Ascending aorta (tissue), 2 donors: ENCODE measurements at places on chromosomes 1 and 21.

DNA sequence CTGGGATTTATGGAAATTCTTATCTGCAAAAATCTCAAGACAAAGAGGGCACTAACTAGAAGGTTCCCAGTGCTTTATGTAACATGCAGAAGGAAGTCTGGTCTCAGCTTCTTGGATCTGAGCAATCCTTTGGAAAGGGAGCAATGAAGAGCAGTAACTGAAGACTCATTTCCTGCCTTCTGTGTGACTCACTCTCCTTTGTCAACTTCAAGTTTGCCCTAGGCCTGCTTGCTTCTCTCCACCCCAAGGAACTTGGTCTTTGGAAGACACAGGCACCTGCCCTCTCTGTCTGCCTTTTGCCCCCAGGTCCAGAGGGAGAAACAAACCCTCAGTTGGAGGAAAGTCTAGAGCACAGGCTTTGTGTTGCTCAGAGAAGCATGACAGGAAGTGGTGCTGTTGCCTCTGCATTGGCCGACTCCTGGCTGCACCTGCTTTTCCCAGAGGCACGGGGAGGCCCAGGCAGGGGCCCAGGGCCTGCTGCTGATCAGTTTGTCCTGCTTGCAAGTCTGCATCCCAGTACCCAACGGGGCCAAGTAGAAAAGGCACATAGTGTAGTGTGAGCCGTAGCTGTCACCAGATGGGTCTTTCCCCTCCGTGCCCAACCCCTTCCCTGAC lies 137.2 kb downstream of the DHRS3 start:
- no peak for DNase-seq
- H3K4me1 ChIP-seq, result peaks cover 30% of the 10 kb centered on the region
- H3K36me3 ChIP-seq, result no peaks in the 10 kb centered on the region
- no peaks in the 10 kb centered on the region for H3K27me3 ChIP-seq

DNA sequence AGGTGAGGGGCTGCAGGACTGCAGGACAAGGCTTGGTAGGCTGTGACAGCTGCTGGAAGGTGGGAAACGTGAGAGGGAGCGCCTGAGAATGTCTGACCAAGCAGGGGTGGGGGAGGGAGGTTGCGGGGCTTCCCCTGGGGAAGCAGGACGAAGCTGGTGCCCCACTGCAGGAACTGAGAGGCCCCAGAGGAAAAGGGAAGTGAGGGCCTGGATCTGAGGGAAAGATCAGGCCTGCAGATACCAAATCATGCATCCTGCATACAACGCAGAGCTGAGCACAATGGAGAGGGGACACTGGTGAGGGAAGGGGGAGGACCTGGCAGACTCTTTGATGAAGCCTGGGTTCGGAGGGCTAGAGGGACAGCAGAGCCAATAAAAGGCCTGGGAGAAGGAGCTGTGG lies 65.7 kb upstream of the BACE2 start:
- H3K27me3 ChIP-seq, result no peaks in the 10 kb centered on the region
- H3K27ac ChIP-seq, result no peak overlapping the region
- no peaks in the 10 kb centered on the region for H3K36me3 ChIP-seq
- no peak overlapping the region for H3K4me3 ChIP-seq
- H3K4me1 ChIP-seq, result no peaks in the 10 kb centered on the region

- H3K36me3 ChIP-seq, result no peaks in the 10 kb centered on the region
- H3K27ac ChIP-seq, result no peak overlapping the region
- H3K4me1 ChIP-seq, result peaks cover 5% of the 10 kb centered on the region
- H3K27me3 ChIP-seq, result no peaks in the 10 kb centered on the region
- H3K4me3 ChIP-seq, result no peak overlapping the region
- no peak for DNase-seq
Measured at GRCh38 chr1:87961992-87962391, 633.3 kb downstream of the LMO4 start.

GRCh38 chr1:219659005-219659600 lies 46.2 kb upstream of the ZC3H11B start:
- H3K4me3 ChIP-seq, result no peak overlapping the region
- peaks cover 2% of the 10 kb centered on the region for H3K4me1 ChIP-seq
- no peaks in the 10 kb centered on the region for H3K27me3 ChIP-seq
- no peak for DNase-seq
- no peaks in the 10 kb centered on the region for H3K36me3 ChIP-seq
- no peak overlapping the region for H3K27ac ChIP-seq

DNA sequence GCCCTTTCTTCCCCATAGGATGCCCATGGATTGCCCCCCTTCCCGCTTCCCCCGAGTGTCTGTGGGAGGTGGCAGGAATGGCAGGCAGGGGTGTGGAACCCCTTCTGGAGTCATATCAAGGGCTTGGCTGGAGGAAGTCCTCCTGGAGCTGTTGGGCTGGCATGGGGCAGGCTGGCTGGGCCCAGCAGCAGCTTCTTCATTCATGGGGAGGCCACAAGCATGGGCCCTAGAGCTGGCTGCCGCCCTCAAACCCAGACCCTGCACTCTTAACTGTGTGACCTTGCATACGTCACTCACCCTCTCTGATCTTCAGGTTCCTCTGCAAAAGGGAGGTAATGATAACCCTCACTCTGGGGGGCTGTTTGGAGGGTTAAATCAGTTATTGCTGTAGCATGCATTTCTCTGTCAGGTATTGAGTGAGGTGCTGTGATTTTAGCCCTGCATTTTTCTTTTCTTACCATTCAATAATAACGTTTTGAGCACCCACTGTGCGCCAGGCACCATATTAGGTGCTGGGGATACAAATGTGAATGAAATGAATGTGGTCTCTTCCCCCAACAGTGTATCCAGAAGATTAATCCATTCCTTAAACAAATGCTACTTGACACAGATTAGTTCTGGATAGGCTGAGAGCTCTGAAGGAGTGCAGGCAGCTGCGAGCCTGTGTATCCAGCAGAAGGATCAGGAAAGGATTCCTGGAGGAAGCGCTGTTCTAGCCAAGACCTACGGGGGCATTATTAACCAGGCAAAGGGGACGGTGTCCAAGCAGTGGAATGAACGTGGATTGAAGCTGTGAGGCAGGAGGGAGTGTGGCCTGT lies 9.3 kb downstream of the PCSK9 start:
- no peak overlapping the region for H3K27ac ChIP-seq
- no peaks in the 10 kb centered on the region for H3K27me3 ChIP-seq
- H3K36me3 ChIP-seq, result no peaks in the 10 kb centered on the region
- no peak for DNase-seq

DNA sequence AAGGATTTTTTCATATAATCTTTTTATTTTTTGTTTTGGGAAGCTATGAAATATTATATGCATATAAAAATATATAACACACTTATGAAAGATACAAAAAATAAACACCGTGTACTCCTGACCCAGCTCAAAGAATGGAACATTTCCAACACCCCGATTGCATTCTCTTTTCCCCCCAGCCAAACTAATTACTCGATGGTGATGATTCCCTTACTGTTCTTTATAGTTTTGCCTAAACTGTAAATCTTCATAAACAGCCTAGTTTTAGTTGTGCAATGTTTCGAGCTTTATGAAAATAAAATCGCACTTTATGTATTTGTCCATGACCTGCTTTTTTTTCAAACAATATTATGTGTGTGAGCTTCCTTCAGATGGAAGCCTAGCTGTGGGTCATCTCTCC lies 352.0 kb upstream of the KAZN start:
- H3K36me3 ChIP-seq, result no peaks in the 10 kb centered on the region
- H3K27ac ChIP-seq, result no peak overlapping the region
- H3K4me1 ChIP-seq, result no peaks in the 10 kb centered on the region
- DNase-seq, result no peak
- no peak overlapping the region for H3K4me3 ChIP-seq

- DNase-seq, result no peak
- no peaks in the 10 kb centered on the region for H3K36me3 ChIP-seq
- no peak overlapping the region for H3K4me3 ChIP-seq
Measured at GRCh38 chr1:31855038-31855845, 39.4 kb upstream of the SPOCD1 start.

DNA sequence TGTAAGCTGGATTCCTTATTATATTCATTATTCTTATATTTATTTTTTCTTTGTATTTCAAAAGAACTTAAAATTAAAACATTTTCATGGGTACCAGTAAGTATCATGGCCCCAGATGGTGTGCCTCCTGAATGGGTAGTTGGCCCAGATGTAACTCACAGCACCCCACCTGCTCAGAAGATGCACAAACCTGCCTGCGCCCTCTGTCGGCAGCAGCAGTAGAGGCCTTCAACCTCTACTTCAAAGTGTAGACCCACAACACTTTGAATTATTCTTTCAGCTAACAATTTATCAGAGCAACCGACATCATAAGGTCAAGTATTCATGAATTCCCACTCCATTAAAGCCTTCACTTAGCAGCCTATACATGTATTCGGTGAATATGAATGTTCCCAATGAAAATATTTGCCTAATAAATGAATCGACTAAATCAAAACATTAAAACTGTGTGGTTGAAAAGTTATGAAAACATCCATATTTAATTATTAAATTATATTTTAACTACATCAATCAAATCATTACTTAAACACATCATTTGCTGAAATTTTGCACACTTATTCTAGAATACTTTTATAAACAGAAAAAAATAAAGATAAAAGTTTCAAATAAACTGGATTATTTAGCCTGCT lies 25.4 kb downstream of the PIGM start:
- no peaks in the 10 kb centered on the region for H3K4me1 ChIP-seq
- no peak overlapping the region for H3K27ac ChIP-seq
- no peak overlapping the region for H3K4me3 ChIP-seq
- no peaks in the 10 kb centered on the region for H3K27me3 ChIP-seq
- no peaks in the 10 kb centered on the region for H3K36me3 ChIP-seq

GRCh38 chr1:28112388-28113241 lies 24.2 kb upstream of the EYA3 start:
- no peaks in the 10 kb centered on the region for H3K4me1 ChIP-seq
- H3K27ac ChIP-seq, result no peak overlapping the region
- no peak overlapping the region for H3K4me3 ChIP-seq
- H3K36me3 ChIP-seq, result no peaks in the 10 kb centered on the region
- no peaks in the 10 kb centered on the region for H3K27me3 ChIP-seq
- no peak for DNase-seq

- no peaks in the 10 kb centered on the region for H3K27me3 ChIP-seq
- H3K4me3 ChIP-seq, result no peak overlapping the region
- H3K27ac ChIP-seq, result no peak overlapping the region
- no peaks in the 10 kb centered on the region for H3K4me1 ChIP-seq
- no peaks in the 10 kb centered on the region for H3K36me3 ChIP-seq
Measured at GRCh38 chr1:3441410-3441847, 13.0 kb upstream of the ARHGEF16 start.

GRCh38 chr1:101137144-101138126 lies 99.4 kb upstream of the S1PR1 start:
- no peak overlapping the region for H3K4me3 ChIP-seq
- H3K27ac ChIP-seq, result no peak overlapping the region
- no peaks in the 10 kb centered on the region for H3K4me1 ChIP-seq
- DNase-seq, result no peak
- H3K27me3 ChIP-seq, result no peaks in the 10 kb centered on the region

DNA sequence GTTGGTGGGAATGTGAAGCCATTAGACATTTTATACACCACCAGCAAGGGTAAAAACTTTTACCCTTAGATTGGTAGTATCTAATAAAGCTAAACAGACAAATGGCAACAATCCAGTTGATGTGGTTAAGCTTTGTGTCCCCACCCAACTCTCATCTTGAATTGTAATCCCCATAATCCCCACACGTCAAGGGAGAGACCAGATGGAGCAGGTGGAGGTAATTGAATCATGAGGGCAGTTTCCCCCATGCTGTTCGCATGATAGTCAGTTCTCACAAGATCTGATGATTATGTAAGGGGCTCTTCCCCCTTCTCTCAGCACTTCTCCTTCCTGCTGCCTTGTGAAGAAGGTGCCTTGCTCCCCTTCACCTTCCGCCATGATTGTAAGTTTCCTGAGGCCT lies 602.3 kb downstream of the NUF2 start:
- H3K36me3 ChIP-seq, result no peaks in the 10 kb centered on the region
- H3K4me1 ChIP-seq, result no peaks in the 10 kb centered on the region
- no peak overlapping the region for H3K4me3 ChIP-seq
- no peak for DNase-seq
- H3K27me3 ChIP-seq, result no peaks in the 10 kb centered on the region

- no peak for DNase-seq
- H3K27ac ChIP-seq, result no peak overlapping the region
- H3K4me1 ChIP-seq, result no peaks in the 10 kb centered on the region
- H3K27me3 ChIP-seq, result no peaks in the 10 kb centered on the region
Measured at GRCh38 chr1:158969855-158970254, 38.5 kb downstream of the PYHIN1 start.

DNA sequence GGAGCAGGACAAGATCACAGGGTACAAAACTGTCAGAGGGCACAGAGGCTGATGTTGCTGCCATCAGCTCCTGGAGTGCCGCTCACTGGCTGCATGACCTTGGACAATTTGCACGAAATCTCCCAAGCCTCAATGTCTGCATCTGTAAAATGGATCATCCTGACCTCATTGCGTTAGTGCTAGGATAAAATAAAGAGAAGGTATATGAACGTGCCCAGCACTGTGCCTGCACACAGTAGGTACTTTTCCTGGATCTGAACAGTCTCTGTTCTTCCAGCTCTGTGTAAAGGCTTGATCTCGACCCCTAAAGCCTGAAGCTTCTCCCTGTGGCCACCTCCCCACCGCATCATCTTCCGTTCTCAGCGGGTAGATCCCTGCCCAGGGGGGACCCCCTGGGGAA lies 12.9 kb downstream of the TNFRSF1B start:
- H3K4me1 ChIP-seq, result peaks cover under 1% of the 10 kb centered on the region
- no peak overlapping the region for H3K4me3 ChIP-seq
- no peak for DNase-seq
- no peaks in the 10 kb centered on the region for H3K36me3 ChIP-seq

- H3K27ac ChIP-seq, result no peak overlapping the region
- no peak for DNase-seq
- H3K4me3 ChIP-seq, result no peak overlapping the region
- no peaks in the 10 kb centered on the region for H3K36me3 ChIP-seq
- no peaks in the 10 kb centered on the region for H3K4me1 ChIP-seq
Measured at GRCh38 chr21:14901482-14901958, 163.3 kb downstream of the NRIP1 start.

DNA sequence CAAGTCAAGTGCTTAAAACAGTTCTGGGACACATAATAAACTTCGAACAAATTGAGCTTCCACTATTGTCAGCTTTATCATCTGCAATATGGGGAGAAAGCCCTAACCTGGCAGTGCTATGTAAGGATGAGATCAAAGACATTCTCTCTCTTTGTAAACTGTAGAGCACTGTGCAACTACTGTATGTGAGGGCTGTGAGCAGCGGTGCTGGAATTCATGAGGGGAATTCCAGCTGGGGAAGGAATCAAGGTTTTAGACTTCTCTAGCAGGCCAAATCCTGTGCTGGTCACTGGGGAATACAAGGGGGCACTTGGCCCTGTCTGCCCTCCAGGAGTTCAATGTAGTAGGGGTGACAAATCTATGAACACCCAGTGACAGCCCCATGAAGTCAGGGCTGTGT lies 9.3 kb downstream of the FAM151A start:
- peaks cover 4% of the 10 kb centered on the region for H3K4me1 ChIP-seq
- no peak for DNase-seq
- H3K27me3 ChIP-seq, result no peaks in the 10 kb centered on the region
- no peaks in the 10 kb centered on the region for H3K36me3 ChIP-seq
- no peak overlapping the region for H3K4me3 ChIP-seq
